ENCODE measurements at places on chromosomes 2 and 18. TPM values are rescaled to one million over a fixed set of nuclear protein-coding genes. Genes with fewer than 3 reads are reported as not detected.

VWA3B gene
- 0.54 TPM for polyA plus RNA-seq

TMEM169 gene
- polyA plus RNA-seq = 13.4 TPM

ZC3H6 gene
- polyA plus RNA-seq = 10.5 TPM

PKDCC gene
- 323 TPM for polyA plus RNA-seq

DNA sequence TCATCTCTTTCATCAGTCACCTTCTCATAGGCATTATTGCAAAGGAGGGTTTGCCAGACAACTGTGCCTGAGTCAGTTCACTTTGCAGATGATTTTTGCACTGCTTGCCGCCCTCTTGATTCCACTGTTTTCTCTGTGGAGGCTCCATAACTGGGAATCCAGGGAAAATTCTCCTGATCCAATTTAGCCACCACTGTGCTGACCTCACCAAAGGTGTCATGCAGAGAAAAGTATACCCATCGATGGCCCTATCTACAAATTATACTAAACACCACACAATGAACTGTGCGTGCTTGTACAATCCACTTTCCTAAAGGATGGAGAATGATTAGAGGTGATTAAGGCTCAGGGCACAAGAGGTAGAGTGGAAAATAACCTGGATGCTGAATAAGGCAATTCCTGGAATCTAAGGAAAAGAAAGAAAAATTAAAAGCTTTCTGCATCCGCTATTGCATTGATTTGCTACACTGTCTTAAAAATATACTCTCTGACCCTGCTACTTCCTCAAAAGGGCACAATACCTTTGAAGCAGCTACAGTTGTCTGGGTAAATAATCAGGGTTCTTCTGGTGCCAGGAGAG is 409.4 kb downstream of the RIT2 start:
- DNase-seq = no peak

- DNase-seq = no peak
Measured at GRCh38 chr2:96859099-96859649, 1.4 kb upstream of the ANKRD39 start.

DNA sequence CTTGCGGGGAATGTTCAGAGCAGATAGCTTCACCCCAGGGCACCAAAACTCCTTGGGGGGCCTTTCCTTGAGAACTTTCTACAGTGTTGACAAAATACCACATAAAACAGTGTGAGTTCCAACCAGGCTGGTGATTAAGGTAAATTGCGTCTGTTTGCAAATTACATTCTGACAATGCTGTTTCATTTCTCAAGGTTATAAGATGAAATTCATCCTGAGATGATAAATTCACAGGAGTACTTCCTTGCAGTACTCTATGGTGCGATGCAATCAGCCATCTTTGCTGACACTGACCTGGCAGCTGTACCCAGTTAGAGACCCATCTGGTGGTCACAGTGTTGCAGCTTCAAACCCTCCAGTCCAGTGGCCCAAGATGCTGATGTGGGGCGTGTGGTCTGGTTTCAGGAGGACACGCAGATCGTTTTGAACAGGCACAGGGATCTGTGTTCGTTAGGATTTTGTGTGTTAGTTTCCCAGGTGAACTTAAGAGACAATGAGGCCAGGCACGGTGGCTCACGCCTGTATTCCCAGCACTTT is 99.5 kb upstream of the SLC66A3 start:
- DNase-seq = no peak
